ENCODE measurements at places on chromosomes 3 and 15. TPM values are rescaled to one million over a fixed set of nuclear protein-coding genes. Genes with fewer than 3 reads are reported as not detected.
A peak's percentile ranks its signal among the peaks of the same experiment; 100 is the strongest.

DNA sequence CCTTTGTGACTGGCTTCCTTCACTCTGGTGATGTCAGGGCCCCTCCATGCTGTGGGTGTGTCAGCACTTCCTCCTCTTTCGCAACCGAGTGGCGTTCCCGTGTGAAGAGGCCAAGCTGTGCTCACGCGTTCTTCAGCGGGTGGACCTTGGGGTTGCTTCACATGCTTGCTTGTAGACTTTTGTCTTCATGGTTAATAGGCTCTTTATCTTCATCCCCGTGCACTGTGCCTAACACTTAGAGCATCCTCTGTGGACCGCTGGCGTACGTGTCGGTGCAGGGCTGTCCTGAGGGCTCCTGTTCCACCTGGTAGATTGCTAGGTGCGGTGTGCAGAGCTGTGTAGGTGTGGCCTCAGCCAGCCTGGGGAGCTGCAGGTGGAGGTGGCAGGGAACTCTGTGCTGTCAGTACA lies 182.3 kb downstream of the OR4M2 start:
- DNase-seq, result no peak

DNA sequence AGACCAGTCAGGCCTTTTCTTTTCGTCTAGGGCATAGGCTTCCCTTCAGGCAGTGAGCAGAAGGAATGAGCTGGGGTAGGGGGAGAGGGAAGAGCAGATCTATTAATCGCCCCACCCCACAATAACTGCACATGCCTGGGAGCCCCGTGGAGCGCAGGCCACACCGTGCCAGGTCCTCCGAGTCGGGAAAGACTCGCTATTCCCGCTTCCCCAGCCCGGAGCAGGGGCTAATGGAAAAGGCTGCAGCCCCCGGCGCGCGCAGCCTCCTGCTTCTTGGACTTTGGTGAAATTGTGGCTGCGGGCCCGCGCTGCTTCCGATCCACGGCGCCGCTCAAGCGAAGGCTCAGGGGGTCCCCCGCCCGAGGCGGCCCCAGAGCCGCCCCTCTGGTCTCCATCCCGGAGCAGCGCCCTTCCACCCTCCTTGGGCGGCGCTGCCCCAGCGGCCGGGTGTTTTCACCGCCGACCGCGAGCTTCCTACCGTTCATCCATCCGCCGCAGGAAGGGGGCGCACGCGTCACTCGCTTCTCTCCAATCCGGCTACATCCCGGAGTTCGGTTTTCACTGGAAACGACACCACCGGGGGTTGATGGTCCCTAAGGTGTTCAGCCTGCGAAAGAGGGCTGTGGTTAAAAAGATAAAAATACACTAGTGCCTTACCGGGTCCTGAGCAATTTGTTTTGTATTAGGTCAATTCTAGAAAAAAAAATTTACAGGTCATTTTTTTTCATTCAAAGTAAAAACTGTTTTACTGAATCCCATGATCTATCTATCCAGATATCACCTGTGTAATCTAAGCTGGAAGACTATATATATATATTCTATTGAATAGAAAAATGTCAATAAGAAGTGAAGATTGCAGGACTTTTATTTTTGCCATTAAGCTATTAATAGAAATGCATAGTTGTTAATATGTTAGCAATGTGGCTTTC lies 4.4 kb upstream of the SYNM start:
- DNase-seq, result peak; percentile 59

GRCh38 chr15:44319385-44319784 lies 30.9 kb downstream of the GOLM2 start:
- DNase-seq, result no peak

GRCh38 chr3:176796371-176796770 lies 400.9 kb downstream of the TBL1XR1 start:
- no peak for DNase-seq

- no peak for DNase-seq
These were observed 5.6 kb downstream of the SPSB4 start for GRCh38 chr3:141056751-141057171.

DNA sequence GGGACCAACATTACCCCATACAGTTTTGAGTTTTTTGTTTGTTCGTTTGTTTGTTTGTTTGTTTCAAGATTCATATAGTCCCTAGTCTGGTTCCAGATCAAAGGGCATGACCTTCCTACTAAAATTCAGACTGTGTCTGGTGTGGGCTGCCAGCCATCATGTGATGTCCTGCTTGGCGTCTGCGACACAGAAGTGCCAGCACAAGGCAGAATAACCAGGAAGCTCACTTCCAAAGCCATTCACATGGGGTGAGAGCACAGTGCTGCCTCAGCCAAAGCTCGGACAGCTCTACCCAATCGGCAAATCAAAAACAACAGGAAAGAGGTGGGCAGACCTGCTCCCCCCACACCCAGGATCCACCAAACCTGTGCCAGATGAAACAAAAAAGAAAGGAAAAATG lies 142.6 kb upstream of the THBS1 start:
- DNase-seq, result no peak

DNA sequence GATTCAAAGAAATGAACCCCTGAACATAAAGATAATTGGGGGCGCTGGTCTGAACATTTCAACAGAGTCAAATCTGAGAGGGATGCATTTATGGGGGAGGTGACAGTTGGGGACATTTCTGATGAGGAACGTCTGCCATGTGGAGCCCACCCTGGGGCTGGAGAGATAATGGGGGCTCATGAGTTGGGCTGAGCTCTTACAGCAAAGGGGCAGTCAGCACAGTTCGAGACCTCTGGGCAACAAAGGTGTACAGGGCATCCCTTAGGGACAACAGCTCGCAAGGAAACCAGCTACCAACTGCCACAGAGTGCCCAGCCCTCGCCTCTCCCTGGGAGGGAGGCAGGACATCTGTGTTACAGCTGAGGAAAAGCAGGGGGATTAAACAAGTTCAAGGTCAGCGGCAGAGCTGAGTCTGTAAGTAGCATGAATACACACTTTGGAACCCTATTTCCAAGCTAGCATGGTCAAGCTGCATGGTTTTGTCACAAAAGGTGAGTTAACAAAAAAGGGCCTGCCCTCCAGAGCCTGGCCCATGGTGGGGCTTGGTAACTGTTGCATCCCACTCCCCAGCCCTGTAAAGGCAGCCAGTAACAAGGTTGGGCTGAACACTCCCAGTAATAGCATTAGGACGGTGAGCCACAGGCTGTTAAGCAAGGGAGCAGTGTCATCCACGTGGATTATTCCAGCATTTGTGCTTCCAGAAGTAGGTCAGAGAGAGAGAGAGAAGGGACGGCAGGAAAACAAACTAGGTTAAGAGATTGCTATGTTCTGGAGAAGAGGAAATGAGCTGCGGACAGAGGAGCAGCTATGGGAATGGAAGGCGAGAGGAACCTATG lies 4.3 kb downstream of the GNB5 start:
- DNase-seq, result no peak

Gene NRG4
- 0.53 TPM for polyA plus RNA-seq

Gene TGM4
- polyA plus RNA-seq, result not detected

Gene SCN11A
- 3.9 TPM for polyA plus RNA-seq

Gene STARD5
- 4.7 TPM for polyA plus RNA-seq

Gene MRPL47
- 45.5 TPM for polyA plus RNA-seq

Gene CLDN18
- 0.25 TPM for polyA plus RNA-seq

Gene ANKRD63
- not detected for polyA plus RNA-seq

Measured in muscle of back (tissue), 13 donors.